Fibroblast of skin of back (primary cell): ENCODE measurements at places on chromosomes 4 and X.

- DNase-seq, result peak; percentile 87
Measured at GRCh38 chr4:78481180-78481579, 70.4 kb upstream of the ANXA3 start.

GRCh38 chrX:112851806-112852205, 11.2 kb upstream of the AMOT start:
- DNase-seq, result no peak

GRCh38 chr4:81352446-81352835, 119.3 kb downstream of the RASGEF1B start:
- DNase-seq, result no peak

DNA sequence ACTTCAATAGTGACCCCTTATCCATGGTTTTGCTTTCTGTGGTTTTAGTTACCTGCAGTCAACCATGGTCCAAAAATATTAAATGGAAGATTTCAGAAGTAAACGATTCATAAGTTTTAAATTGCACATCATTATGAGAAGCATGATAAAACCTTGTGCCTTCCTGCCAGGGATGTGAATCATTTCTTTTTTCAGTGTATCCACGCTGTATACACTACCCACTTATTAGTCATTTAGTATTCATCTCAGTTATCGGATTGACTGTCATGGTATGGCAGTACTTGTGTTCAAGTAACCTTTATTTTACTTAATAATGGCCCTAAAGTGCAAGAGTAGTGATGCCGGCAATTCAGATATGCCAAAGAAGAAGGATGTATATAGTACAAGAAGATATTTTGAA, 37.7 kb upstream of the TASL start:
- DNase-seq, result peak; percentile 51

DNA sequence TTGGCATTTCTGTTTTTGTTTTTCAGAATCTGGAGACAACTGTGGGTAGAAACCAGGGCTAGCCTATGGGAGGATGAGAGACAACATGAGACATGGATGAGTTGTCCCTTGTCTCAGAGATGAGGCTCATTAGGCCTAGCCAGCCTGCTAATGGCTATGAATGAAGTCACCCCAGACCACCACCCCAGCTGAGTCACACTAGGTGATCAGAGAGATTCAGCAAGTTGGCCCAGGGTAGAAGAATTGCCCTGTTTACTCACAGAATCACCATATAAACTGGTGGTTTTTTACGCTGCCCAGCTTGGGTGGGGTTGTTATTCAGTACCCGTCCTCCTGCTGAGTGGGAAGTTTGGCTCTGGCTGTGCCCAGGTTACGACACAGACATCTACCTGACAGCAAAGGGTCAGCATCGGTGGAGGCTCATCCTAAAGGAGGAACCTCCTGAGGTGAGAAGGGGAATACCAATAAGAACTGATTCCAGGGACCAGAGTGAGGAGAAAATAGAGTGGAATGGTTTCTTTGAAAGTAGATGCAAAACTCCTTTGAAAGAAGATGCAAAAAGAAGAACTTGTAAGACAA, 17.2 kb upstream of the ARSJ start:
- DNase-seq, result no peak

DNA sequence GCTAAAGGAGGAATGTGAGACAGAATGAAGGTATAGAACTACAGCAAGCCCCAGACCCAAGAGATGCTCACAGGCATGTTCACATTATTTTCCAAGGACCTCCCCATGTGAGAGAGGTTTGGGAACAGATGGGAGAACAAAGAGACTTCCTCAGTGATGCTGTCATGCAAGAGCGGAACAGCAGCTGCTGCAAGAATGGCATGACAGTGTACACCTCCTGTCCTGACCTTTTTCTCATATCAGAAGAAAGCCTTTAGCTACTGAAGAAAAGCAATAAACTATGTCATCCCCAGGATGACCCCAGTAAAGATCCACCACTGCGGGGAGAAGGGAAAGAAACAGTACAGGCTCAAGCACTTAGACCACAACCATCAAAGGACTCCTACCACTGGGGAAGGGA, 7.2 kb downstream of the PRDM5 start:
- DNase-seq, result no peak

DNA sequence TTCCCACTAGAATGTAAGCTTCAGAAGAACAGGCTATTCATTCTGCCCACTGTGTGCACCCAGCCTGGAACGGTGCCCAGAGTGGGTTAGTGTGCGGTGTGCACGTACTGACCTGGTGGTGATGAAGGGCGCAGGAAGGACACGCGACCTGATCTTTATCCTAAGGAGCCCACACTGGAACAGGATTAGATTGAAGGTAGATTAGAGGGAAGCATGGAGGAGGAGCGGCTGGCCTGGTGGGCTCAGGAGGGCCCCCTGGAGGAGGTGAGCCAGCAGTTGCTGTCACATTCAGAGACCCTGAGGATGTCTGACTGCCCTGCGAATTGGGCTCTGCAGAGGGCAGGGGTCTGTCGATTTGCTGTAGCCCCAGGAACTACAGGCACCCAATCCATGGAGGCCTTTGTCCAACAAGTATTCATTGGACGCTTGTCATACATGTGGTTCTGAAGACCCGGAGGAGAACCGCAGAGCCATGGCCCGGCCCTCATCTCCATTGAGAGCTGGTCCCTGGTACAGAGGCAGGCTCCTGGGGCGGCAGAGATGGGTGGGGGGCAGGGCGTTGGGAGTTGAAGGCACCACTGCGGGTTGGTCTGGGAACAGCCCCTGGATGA, 73.2 kb downstream of the HTRA3 start:
- DNase-seq, result no peak

DNA sequence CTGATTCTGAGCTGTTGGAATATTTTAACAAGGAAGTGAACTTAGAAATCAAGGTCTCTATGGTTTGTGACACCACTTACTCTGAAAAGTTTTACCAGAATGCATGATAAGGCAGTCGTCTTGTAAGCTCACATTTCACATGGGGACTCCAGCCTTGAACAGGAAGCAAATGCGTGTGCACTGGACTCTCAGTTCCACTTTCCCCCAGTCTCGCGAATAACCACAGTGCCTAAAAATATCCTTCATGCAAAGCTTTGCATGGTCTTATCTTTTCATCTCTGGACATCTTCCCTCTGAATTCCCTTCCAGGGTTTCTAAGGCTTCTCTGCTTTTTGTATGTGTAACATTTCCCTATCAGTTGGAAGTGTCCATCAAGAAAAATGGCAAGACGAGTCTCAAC, 581.8 kb downstream of the NLGN4X start:
- DNase-seq, result no peak

- DNase-seq, result no peak
Measured at GRCh38 chr4:80462621-80463091, 127.1 kb downstream of the CFAP299 start.

GRCh38 chrX:107935200-107935599, 47.0 kb downstream of the TEX13B start:
- peak; percentile 35 for DNase-seq

GRCh38 chr4:86358257-86358656, 1.6 kb downstream of the MAPK10 start:
- DNase-seq, result no peak

DNA sequence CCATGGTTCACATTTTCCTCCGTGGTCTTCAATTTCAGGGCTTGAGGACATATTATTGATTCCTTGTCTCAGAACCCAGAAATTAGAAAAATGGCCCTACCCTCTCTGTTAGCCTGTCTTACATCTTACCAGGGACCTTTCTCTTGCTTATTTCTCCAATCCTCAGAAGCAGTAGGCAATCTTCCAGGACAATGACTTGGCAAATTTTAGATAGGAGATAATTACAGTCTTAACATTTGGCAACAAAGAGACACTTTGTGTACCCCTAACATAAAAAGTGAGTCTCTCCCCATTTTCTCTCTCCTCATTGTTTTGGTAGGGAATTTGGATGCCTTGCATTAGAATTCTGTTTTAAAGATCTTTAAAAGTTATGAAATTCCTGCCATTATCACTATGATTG, 778.1 kb upstream of the SLIT2 start:
- no peak for DNase-seq
